ENCODE measurements at places on chromosomes 12 and 14. TPM values are rescaled to one million over a fixed set of nuclear protein-coding genes. Genes with fewer than 3 reads are reported as not detected.

EGLN3 gene
- 153 TPM for total RNA-seq

RNU4-1 gene
- total RNA-seq, result 2,088 TPM

PSME1 gene
- 108 TPM for total RNA-seq

FOXG1 gene
- not detected for total RNA-seq

CLEC6A gene
- total RNA-seq, result not detected

NXPH4 gene
- 0.44 TPM for total RNA-seq

PPP4R4 gene
- total RNA-seq, result not detected

MIP gene
- not detected for total RNA-seq

GALNT8 gene
- 1.5 TPM for total RNA-seq

KRT73 gene
- total RNA-seq, result not detected

- no peak for DNase-seq
Observed at GRCh38 chr12:130226771-130227170, 64.5 kb downstream of the FZD10 start.

GRCh38 chr12:102876883-102877282 lies 40.2 kb downstream of the PAH start:
- DNase-seq, result no peak

- no peak for DNase-seq
Observed at GRCh38 chr14:72594099-72594901, 299.6 kb downstream of the DPF3 start.

- no peak for DNase-seq
Observed at GRCh38 chr14:70709726-70710382, 68.1 kb downstream of the TTC9 start.

DNA sequence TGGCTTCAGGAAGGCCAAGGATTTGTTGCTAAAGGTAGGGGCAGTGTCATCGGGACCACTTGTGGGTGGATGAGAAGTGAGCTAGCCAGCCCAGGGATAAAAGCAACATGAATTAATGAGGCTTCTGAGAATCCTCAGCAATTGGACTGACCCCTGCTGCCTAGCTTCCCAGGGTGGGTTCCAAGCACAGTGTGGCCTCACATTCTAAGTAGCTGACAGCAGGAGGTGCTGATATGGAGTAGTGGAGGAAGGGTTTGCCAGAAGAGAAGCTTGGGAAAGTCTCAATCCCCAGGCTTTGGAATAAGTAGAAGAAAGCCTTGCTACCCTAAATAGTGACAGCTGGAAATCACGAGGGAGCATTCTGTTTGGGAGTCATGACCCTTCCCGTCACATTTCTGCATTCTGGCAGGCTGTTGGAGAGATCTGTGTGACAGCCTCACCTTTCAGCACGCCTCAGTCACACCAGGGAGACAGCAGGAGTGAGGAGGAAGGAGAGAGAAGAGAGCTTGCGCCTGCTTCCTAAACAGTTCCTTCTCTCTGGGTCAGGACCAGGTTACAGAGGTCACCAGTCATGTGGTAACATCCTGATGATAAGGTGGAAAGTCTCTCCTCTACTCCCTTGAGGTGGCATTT lies 31.2 kb downstream of the DACT1 start:
- DNase-seq, result no peak

DNA sequence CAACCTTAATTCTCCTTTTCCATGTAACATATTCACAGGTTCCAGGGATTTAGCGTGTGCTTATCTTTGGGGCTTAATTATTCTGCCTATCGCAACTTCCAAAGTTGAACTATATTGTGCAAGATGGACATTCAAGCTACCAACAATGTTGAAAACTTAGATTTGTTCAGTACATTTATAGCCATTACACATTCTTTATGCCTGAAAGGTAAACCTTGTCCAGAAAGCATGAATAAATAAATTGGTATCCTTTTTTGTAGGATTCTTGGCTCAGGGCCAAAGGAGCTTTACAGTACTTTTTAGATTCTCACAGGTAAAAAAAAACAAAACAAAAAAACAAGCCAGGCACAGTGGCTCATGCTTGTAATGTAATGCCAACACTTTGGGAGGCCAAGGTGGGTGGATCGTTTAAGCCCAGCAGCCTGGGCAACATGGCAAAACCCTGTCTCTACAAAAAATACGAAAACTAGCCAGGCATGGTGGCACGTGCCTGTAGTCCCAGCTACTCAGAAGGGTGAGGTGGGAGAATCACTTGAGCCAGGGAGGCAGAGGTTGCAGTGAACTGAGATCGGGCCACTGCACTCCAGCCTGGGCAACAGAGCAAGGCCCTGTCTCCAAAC lies 3.3 kb downstream of the C12orf56 start:
- no peak for DNase-seq

DNA sequence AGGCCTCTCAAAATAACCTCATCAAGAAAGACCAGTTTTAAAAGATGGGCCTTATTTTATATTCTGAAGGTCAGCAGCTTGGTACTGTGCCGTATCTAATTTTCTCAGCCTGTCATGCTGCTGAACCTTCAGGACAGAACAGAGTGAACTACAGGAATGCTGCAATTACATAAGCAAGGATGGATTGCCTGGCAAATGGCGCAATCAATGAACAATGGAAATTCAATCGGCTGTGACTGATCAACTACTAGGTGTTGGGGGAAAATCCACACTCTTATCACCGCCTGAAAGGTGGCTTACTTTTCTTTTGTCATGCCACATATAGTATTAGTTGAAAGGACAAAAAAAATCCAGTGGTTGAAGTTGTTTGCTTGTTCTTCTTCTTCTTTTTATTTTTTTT lies 8.5 kb downstream of the ACSS3 start:
- DNase-seq, result no peak

DNA sequence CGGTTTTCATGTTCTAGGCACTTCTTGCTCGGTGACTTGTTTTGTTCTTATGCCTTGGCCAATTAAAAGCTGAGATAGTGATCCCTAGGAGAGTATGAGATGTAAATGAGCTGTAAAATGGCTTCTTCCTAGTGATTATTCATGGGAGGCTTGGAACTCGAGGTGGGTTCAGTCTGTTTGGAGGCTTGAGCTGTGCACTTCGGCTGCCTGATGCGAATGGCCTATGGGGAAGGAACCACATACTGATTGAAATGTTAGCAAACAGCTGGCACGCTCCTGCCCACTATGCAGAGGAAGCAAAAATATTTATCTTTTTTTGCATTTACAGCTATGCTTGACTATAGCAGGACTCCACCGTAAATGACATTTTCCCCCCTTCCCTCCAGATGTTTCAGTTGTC lies 75.5 kb downstream of the PLXNC1 start:
- no peak for DNase-seq

GRCh38 chr14:33420051-33420627 lies 481.5 kb downstream of the NPAS3 start:
- no peak for DNase-seq

DNA sequence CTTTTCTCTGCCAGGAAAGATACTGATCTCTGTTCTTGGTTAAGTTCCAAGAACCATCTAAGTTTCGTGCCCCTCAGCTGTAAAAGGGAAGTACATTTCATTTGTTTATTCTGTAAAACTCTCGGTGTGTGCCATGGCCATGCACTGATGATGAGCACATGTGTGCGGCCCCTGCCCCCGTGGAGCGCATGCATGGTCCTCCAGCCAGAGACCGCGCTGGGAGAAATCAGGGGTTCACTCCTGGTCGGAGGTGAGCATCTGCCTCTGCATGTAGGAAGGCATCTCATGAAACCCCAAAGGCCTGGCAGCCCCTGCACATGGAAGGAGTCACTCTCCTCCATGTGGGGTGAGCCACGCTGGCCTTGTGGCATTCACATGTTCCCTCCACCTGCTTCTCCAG lies 102.5 kb upstream of the RTL1 start:
- no peak for DNase-seq

DNA sequence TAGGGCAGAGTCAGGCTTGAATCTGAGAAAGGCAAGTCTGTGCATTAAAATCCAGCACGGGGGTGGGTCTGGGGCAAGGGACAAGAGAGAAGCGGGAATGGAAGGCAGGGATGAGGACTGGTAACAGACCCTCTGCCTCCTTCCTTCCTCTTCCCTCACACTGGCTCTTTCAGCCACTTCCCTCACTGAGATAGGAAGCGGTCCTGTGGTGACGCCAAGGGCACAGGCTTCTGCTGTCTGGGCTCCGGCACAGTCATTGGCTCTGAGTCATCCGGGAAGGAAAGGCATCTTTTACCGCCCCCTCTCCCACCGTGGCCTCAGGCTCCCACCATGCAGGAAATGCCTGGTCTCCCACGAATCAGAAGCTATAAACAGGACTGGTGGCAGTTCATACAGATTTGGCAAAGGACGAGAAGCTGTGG lies 70.2 kb downstream of the ETV6 start:
- DNase-seq, result peak; percentile 28

DNA sequence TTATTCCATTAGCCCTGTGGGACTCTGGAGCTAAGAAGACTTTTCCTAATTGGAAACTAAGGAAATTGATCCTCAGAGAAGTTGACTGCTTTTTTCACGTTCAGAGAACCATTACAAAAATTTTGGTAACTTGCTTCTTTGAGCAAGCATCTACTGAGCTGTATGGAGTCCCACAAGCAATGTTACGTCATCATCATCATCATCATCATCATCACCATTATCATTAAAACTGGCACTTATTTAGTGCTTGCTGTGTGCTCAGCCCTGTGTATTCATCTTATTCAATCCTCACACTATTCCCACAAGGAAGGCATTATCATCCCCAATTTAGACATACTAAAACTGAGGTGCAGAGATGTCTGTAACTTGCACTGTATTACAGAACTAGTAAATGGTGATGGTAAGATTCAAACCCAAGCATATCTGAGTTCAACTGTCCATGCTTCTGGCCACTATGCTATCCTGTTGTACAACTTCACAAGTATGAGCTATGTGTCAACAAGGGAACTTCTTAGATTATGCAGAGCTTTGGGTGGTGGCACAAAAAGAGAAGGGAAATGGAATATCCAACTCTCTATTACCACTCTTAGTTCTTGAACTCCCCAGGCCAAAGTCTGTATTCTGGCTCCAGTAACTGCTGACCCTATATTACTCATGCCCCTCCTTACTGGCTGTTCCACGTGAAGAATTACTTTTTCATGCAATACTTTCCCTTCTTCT lies 6.3 kb downstream of the KRT1 start:
- no peak for DNase-seq

DNA sequence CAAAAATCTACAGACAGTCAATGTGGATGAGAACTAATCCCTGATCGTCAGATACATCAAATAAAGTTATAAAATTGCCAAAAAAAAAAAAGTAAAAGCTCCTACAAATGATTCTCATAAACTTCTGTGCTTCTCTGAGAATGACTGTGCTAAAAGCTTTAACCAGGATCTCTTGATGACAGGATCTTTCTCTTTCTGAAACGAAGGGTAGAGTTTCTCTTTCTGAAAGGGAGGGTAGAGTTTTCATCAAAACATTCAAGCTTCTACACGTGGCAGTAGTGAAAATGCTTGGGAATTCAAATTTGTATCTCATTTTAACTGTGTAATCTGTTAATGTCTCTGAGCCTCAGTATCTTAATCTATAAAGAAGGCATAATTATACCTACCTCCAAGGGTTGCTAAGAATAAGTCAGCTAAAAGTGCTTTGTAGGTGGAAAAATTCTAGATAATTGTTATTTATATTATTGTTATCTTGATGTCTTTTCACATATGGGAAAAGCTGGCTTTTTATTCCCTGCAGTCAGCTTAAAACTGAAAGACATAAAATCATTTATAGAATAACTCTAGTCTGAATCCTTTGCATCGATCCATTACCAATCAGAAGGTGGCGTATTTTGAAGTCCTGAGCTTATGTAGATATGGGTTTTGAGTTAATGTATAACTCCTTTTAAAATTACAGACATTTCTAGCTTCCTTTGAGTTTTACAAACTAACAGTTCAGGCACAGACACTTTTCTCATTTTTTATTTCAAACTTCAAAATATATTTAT lies 157.4 kb downstream of the DACT1 start:
- DNase-seq, result no peak

GRCh38 chr14:94050231-94050880 lies 24.2 kb downstream of the OTUB2 start:
- peak; percentile 81 for DNase-seq

DNA sequence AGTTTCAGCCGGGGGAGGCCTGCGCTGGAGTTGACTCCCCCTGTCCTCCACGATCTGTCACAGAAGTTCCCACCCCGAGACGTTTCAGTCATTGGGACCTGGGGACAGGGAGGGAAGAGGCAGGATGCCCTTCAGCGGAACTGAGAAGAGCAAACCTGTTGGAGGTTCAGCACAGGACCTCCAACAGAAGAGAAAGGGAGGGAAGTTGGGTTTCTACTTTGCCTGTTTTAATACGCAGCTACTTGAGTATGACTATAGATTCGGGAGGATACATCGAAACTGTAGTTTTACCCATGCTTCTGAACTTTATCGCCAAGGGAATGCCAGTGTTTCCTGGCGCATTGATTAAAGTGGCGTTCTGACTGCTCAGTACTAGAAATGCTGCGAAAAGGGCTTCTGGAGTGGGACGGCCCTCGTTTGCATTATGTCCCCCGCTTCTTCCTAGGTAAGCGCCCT lies 2.3 kb upstream of the DUSP6 start:
- no peak for DNase-seq

- DNase-seq, result no peak
Observed at GRCh38 chr14:103142721-103143302, 19.6 kb downstream of the TNFAIP2 start.

GRCh38 chr14:75835156-75835725 lies 146.6 kb downstream of the TGFB3 start:
- no peak for DNase-seq

- no peak for DNase-seq
Observed at GRCh38 chr14:69572030-69572840, 2.4 kb downstream of the CCDC177 start.

- no peak for DNase-seq
Observed at GRCh38 chr14:106419376-106419965, 893.1 kb downstream of the TMEM121 start.

DNA sequence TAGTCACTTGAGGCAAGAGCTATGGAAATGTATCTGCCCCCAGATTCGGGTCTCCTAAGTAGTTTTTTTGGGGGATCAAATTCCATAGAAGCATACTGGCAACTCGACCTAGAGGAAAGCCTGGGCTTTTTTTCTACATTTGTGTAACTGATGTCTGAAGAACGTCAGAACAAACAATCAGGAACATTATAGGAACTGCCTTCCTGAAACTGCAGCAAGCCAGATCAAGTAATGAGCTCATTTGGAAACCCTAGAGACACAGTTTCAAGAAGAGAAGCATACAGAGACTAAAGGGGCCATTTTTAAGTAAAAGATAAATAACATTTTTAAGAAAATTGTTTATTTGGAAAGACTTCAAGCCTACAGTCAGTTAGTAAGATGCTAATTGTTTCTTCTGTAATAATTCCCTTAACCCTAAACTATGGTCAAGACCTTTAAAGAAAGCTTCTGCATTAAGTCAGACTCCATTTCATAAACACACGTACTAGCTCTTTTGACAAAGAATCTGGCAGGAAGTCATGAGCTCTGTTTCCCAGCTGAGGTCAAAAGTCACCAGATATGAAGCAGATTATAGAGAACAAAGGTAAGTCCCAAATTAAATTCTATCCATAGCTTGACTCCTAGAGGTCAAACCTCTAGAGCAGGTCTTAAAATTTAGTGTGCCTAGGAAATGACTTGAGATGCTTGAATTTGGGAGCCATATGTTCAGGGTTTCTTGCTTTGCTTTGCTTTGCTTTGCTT lies 112.8 kb downstream of the EGLN3 start:
- no peak for DNase-seq

DNA sequence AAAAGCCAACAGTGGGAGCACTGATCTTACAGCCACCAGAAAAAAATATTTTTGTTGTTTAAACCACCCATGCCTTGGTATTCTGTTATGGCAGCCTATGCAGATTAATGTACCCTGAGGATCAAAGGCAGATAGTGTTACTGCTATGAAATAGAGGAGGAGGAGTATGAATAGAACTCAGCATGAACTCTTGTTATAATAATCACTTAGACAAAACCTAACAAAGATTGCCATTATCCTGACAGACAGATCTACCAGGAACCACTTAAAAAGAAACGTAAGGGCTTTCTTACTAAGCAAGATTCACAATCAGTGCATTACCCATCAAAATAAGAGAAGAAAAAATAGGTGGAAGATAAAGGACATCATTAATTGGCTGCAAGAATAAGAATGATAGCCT lies 558.3 kb downstream of the GALC start:
- DNase-seq, result no peak
